ENCODE measurements at places on chromosomes 1 and 21.

DNA sequence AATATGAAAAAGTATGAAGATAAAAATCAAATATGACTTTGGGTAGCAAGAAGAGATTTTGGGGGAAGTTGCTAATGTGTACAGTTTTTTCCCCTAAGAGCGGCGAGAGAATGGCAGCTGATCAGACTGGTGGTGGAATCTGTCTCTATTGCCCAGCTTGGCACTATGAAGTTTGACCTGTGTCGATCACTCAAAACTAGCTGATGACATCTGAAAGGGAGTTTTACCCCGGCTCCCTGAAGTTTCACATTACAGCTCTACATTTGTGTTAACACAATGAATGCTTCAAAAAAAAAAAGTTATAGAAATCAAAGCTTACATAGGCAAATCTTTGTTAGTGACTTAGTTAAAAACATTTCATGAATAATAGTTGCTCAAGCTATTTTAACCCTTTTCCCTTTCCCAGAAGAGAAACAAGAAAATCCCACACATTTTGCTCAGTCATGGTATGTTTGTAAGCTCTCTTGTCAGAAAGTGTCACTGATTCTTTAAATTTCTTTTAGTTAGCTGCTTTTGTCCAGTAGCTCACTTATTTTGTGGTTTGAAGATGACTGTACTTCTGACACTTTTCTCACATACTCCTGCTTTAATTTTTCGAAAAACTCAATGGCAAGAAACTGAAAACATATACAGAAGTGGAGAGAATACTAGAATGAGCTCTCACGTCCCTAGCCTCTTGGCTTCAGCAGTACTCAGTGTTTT is 41.3 kb downstream of the DYRK1A start:
- no peak for DNase-seq

- peak; percentile 99 for DNase-seq
These were observed at the start of gene LSS for GRCh38 chr21:46228345-46229051. Gene LSS (minus strand): TSS chr21:46228774. CDS start chr21:46228745, 29 bp downstream.

DNA sequence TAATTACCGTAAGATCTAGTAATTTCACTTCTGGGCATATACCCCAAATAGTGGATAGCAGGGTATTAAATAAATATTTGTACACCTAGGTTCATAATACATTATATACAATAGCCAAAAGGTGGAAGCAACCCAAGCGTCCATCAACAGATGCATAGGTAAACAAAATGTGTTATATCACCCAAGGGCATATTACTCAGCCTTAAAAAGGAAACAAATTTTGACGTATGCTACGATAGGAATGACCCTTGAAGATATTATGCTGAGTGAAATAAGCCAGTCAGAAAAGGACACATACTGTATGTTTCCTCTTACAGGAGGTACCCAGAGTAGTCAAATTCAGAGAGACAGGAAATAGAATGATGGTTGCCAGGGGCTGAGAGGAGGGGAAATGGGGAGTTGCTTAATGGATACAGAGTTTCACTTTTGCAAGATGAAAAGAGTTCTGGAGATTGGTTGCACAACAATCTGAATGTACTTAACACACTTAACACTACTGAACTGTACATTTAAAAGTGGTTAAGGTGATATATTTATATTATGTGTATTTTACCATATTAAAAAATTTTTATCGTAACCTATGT is 36.6 kb upstream of the KCTD3 start:
- DNase-seq, result no peak

DNA sequence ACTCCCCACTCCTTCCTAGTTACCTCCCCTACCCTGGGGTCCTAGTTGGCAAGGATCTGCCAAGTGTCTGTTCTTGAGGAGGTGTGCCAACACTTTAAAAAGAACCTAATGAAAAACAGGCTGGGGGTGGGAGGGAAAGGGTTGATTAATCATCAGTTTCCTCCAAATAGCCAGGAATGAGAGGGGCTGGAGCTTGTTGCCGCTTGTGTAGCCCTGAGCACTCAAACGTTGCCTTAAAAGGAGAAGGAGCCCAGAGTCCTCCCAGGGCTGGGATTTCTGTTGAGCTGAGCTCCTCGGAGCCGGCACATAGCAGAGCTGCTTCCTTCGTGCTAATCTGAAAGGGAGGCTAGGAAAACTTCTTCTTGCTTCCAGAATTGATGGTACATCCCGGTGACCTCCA is 15.9 kb downstream of the SHISA4 start:
- no peak for DNase-seq

DNA sequence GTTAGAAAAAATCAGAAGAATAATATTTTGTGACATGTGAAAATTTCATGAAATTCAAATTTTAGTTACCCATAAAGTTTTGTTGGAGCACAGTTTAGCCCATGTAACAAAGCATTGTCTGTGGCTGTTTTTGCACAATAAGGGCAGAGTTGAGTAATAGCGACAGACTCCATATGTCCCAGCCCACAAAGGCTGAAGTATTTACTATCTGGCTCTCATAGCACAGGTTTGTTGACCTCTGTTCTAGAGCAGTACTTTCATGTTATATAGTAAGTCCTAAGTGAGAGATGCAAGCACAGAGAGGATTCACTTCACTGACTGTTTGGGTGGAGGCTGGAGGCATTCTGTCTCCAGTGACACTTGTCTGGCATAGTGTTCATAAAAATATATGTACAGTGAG is 6.8 kb downstream of the LAMC1 start:
- DNase-seq, result no peak
